ENCODE measurements at places on chromosomes 6 and 20.

DNA sequence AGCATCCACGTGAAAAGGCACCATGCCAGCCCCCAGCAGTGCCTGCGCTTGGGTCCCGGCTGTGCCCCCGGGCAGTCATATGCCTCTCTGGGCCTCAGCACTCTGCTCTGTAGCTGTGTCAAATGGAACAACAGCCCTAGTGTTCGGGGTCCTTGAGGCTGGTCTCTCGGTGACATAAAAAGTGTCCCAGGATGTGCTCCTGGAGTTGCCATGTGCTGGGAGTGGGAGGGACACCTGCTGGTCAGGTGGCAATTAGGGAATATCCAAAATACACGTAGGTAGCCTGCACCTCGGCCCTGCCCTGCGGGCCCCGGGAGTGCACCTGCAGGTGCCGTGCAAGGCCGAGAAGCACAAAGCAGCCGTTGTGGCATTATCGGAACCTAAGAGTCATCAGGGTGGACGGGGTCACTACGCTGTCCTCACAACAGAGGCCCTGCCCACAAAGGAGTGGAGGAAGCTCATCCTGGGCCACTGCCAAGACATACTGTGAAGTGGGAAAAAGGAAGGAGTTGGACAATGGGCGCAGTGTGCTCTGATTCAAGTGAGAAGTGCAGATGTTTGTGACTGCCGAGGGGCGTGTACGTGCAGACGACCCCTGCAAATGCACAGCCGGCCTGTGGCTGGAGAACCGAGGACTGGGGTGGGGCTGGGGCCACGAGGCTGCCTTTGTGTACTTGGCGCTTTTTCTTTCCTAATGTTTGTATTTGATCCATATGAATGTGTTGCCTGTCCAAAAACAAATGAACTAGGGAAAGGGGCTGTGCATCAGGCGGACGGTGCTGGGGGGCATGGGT is 24.6 kb downstream of the SLCO4A1 start:
- DNase-seq, result peak; percentile 44

GRCh38 chr6:52535711-52536423 is 41.0 kb downstream of the TRAM2 start:
- no peak for DNase-seq

- DNase-seq, result no peak
These were observed 251.9 kb upstream of the IRAK1BP1 start for GRCh38 chr6:78615430-78615904.

GRCh38 chr6:151001387-151002056 is 136.0 kb downstream of the MTHFD1L start:
- no peak for DNase-seq

- no peak for DNase-seq
These were observed 33.3 kb upstream of the THEMIS start for GRCh38 chr6:127933852-127934840.

DNA sequence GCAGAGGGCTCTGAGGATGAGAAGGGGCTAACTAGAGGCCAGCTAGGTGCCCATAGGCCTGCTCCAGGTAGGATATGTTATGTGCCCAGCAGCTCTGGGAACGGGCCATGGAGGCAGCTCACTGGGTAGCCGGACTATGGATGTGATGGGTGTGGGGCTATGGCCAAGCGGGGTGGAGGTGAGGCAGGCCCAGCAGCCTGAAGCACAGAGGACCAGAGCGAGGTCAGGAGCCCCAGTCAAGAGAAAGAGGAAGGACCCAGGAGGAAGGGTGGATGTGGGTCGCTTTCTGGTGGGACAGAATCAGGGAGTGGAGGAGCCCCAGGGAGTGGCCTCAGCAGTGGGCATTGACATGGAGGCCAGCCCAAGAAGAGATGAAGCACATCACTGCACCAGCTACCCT is 117.9 kb upstream of the MLN start:
- no peak for DNase-seq

DNA sequence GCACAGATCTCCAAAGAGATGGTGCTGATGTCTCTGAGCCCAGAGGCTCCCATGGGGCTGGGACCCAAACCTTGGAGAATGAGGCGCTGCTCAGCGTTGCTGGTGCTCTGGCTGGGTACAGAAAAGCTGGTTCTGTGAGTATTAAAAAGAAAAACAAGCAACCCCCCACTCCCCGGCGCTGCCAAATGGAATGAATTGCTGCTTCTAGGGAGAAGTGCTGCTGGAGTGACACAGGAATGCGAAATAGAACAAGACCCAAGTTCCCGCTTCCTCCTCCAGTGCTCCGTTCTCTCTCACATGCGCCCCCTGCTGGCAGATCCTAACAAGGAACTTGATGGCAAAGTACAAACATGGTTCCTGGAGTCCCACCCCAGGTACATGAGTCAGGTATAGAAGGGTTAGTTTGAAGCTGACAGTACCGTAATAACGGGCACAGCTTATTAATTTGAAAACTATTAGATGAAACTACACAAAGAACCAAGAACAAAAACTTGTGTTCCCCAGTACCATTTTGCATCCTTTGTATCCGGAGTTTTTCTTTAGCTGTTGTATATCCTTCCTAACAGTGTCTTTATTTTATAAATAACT is 2.1 kb upstream of the DDX27 start:
- DNase-seq, result peak; percentile 51

- DNase-seq, result no peak
These were observed 231.2 kb upstream of the FOXQ1 start for GRCh38 chr6:1080453-1081337.

DNA sequence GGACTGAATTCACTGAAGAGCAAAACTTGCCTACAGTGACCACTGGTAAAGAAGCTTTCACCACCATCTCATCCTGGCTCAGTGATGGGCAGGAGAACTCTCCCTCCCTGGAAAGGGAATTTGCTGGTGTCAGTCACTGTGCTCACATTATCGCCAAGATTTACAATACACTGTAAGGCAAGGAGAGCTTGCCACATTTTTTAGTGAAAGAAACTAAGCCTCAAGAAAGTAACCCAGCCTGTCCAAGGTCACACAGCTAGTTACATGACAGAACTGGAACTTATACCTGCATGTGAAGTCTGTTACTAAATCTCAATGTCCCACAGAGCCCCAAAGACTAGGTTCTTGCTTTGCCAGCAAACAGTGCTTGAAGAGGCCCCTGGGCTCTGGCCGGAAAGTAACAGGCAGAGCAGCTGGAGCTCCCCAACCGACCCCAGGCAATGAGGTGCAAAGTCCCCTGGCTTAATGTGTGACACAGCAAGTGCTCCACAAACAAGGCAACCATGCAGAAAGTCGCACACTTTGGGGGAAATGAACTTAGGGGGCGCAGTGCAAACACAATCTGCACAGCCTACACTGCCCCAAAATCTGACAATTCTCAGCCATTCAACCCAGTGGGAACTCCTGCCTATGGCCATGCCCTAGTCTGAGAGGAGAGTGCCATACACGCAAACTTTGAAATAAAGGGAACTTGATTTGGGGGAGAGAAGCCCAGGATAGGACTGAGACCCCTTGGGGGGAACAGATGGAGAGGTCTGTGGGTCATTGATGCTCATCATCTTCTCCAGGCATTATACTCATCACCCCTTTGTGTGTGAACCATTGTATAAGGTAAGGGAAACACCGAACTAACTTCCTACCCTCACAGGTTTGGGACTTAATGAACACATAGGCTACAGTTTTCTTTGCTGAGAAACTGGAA is 1.9 kb downstream of the BCL2L1 start:
- DNase-seq, result no peak

GRCh38 chr20:19756761-19757486 is 1.1 kb upstream of the RIN2 start:
- DNase-seq, result peak; percentile 18

DNA sequence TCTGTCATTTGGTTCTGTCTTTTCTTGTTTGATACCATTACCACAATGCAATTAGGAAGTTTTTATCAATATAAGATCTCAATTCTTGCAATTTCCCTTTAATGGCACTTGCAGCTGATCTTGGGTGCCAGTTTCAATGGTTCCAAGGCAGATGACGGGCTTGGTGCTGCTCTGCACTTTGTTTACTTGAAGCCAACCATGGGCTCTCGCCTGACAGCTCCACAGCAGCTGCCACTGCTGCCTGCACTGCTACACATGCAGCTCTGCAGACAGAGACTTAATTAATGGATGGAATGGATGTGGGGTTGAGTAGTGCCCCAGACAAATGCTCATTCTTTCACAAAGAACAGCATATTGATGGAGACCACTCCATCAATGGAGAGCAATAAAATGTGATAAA is 1024.3 kb upstream of the EPHA7 start:
- no peak for DNase-seq

- DNase-seq, result no peak
These were observed 44.5 kb upstream of the TULP1 start for GRCh38 chr6:35557239-35557638.

Measured in T47D (cell line).